Neural progenitor cell (in vitro differentiated cells): ENCODE measurements at places on chromosomes 12 and 14.
A peak's percentile ranks its signal among the peaks of the same experiment; 100 is the strongest.

DNA sequence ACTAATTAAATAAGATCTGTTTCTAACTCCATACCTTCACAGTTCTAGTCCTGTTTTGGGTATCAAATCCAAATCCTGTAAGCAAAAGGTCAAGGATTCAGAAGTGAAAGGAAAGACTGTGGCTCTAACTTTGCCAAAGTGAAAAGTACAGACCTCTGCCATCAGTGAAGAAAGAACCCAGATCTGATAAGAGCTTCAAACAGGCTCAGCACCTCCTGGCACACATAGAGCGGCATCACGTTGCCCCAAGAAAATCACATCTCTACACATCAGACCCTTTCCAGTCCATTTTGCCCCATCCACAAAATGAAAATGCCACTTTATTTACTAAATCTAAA lies 23.2 kb downstream of the CLIP1 start:
- no peak for DNase-seq

GRCh38 chr12:7141351-7142005 lies 11.3 kb downstream of the CLSTN3 start:
- no peak for DNase-seq

DNA sequence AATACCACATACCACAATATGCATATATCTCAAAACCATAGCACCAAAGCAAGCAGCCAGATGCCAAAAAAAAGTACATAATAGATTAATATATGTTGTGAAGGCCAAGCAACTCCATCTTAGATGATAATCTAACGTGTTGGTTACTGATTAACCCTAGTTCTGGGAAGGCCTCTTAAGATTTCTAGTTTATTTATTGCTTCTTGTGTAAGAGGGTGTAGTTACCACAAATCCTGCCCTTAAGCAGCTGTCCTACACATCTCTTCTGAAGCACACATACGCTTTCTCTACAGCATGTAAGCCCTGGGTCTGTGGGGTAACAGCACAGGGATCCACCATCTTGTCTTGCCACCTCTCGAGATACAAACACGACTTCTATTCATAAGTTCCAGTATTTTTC lies 236.8 kb upstream of the AVPR1A start:
- DNase-seq, result no peak

DNA sequence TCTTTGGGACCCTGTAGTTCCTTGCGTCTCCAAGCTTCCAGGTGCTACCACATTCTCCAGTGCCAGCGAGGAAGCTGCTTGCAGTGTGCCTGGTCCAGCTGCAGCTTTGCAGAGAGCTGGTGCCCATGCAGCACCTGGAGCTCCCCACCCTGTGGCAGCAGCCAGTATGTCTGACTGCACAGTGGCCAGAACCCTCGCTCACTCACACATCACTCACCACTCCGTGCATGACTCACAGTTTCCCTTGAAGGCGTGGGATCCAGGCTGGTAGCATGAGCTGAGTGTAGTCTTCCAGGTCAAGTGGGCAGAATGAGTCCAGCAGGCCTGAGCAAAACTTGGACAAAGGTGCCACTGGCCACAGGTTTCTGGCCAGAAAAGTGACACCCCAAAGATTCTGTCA lies 33.6 kb downstream of the SDR9C7 start:
- DNase-seq, result no peak

GRCh38 chr12:30573145-30573544 lies 122.5 kb downstream of the IPO8 start:
- no peak for DNase-seq

GRCh38 chr12:113464852-113465719 lies 6.6 kb downstream of the LHX5 start:
- DNase-seq, result peak; percentile 96

- peak; percentile 91 for DNase-seq
Measured at GRCh38 chr12:2052826-2053678, at the start of gene CACNA1C. TSS of gene CACNA1C (plus strand) at chr12:2052987. CDS start at chr12:2053563, 576 bp downstream.

- DNase-seq, result peak; percentile 21
Measured at GRCh38 chr12:104414581-104415341, 42.0 kb upstream of the CHST11 start.

DNA sequence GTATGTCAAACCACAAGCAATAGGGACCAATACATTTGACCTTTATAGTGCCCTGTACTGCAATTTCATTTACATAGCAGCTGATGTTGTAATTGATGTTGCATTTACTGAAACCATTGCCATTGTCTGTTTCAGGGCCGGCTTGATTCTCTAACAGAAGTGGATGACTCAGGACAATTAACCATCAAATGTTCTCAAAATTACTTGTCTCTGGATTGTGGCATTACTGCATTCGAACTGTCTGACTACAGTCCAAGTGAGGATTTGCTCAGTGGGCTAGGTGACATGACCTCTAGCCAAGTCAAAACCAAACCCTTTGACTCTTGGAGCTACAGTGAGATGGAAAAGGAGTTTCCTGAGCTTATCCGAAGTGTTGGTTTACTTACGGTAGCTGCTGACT lies 216.0 kb downstream of the AKAP6 start:
- DNase-seq, result no peak

GRCh38 chr14:53963320-53964227 lies 6.9 kb upstream of the BMP4 start:
- DNase-seq, result peak; percentile 70

- DNase-seq, result no peak
Measured at GRCh38 chr14:88518592-88519512, 36.0 kb downstream of the PTPN21 start.

DNA sequence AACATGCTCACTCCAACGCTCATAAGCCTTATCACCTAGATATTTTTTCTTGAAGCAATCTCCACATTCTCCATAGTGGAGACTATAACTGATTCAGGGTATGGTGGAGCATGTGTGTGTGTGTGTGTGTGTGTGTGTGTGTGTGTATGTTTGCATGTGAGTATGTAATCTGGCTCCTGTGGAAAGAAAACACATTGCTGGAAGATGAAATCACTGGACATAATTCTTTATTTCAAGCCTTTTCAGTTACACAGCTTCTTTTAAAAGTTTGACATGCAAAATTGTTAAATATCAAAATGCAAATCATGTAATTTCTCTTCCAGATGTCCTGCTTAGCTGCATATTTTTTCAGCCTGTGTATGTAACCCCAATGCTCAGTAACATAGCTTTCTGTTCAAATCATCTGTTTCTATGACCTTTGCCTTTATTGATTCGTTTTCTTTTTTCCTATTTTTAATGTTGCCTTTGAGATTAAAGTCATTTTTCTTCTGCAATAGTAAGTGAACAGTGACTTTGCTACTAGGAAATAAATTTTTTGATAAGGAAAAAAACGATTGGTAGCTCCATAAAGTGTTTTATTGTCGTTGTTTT lies 80.5 kb upstream of the BTG1 start:
- no peak for DNase-seq

- DNase-seq, result no peak
Measured at GRCh38 chr14:93246534-93246933, 39.5 kb downstream of the UBR7 start.

DNA sequence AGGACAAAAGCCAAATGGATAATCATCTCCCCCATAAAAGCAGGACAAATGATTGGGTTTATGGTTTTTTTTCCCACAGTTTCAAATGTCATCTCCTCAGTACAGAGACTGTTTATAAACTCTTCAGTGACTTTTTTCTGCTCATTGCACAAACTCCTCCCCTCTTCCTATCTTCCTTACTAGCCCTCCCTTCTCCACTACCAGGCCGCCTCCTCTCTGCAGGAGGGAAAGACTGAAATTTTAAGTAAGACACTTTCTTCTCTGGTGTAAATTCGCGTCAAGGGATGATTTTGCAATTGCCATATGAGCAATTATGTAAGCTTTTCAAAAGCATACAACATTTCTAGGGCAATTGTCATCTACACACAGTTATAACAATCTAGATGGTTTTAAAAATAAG lies 37.0 kb downstream of the BTG1 start:
- peak; percentile 59 for DNase-seq

DNA sequence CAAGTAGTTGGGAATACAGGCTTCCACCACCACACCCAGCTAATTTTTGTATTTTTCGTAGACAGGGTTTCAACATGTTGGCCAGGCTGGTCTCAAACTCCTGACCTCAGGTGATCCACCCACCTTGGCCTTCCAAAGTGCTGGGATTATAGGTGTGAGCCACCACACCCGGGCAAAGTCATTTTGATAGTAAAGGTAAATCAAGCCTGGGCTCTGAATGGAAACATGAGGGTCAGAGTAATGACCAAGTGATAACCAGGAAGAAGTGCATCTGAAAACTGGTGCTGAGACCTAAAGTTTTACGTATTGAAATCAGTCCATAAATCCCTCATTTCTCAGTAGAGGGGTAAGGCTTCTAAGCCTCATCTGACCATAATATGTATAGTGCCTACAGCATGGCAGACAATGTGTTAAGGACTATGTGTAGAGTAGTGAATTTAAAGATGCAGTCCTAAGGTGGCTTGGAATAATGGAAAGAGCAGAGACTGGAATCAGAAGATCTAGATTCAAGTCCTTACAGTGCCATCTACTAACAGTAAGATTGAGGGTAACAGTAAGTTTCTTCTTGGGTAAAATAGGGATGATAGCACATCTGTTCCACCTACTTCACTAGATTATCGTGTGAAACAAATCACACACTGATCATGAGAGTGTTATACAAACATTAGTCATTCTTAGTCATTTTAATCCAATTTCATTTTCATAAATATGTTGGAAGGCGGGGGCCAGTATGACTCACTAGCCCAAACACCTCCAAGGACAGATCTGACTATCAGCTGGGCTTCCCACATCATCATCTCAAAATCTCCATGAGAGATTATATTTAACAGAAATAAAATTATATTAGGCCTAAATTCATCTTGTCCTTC lies 11.2 kb downstream of the MAP4K5 start:
- DNase-seq, result no peak

DNA sequence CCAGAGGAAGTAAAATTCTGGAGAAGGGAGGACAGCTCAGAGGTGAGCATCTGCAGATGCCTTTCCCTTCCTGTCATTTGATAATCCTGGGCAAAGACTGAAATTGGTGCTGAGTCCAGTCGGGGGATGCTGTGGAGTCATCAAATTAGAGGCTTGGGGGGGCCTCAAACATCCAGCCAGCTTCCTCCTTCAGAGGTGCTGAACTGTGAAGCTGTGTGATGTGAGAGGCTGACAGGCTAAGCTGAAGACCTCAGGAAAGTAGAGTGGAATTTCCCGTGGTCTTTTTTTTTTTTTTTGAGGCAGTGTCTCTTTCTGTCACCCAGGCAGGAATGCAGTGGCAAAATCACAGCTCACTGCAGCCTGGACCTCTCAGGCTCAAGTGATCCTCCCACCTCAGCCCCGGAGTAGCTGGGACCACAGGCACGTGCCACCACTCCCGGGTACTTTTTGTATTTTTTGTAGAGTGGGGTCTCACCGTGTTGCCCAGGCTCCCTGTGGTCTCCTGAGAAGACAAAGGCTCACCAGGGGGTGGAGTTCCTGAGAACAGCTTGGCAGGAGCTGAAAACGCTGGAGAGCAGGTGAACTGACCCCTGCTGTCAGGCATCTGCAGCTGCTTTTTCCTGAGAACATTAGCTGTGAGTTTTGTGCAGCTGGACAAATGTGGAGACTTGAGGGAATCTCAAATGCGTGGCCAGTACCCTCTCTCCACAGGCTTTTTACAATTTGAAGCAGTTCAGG lies 6.1 kb upstream of the TCL1B start:
- peak; percentile 58 for DNase-seq

DNA sequence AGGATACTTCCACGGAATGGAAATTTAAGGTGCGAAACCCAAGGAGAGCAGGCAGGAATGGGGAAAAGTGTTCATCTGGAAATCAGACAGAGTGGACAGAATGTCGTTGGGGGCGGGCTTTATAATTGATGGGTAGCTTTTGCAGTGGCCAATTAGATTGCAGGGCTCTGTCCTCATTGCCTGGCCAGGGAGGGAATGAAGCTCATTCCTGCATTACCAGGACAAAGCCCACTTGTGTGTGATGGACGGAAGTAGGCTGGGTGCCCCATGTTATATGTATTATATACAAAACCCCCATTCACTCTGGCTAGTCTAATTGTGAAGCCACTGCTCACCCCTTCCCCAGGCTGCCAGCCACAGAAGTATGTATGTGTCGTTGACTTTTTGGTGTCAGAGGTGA lies 23.6 kb downstream of the ZNF664 start:
- peak; percentile 18 for DNase-seq

DNA sequence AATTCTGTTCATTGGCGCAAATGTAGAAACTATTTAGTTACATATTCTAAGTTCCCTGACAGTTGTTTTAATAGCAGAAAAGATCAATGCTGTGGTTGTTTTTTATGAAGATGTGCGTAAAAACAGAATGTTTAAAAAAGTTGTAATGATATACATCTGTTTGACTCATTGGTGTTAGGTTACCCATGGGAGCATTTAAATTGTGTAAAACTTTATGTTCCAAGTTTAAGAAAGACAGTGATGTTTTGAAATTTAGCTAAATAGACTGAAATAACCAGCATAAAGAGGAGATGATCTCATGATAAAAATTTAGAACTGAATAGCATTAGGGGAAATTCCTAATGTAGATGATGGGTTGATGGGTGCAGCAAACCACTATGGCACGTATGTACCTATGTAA lies 3.6 kb downstream of the PELI2 start:
- no peak for DNase-seq

DNA sequence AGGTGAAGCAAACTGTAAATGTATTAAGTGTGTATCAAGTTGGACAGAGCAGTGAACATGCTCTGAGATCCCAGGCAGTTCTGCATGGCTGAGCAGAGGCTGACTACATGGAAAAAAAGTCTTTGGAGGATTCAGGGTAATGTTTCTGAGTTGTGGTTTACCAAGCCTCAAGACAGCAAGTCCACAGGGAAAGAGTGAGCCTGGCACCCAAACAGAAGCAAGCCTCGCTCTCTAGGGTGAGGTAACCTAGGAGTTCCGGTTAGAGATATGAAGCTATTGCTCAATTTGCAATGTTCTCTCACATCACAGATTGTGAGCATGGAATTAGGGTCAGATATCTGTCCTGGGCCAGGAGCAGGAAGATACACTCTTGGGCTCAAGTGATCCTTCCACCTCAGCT lies 158.6 kb downstream of the MON2 start:
- no peak for DNase-seq

GRCh38 chr12:24134092-24134491 lies 184.6 kb upstream of the SOX5 start:
- DNase-seq, result no peak

GRCh38 chr12:6069437-6070093 lies 54.9 kb downstream of the VWF start:
- DNase-seq, result no peak

- DNase-seq, result no peak
Measured at GRCh38 chr14:77406086-77406485, 17.2 kb downstream of the NOXRED1 start.

DNA sequence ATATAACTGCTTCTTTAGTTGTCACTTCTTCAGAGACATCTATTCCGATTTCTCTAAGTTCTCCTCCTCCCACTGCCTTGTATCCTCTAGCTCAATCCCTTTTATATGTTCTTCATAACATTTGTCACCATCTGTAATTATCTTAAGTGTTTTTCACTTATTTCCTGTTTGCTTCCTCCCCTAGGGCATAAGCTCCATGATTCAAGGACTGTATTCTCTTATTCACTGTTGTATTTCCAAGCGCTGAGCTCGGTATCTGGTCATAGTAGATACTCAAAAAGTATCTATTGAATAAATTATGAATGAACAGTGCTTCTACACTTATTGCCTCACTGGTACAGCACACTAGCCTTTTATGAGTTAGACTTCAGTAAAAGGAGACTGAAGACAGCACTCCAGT lies 109.0 kb upstream of the TMPO start:
- DNase-seq, result no peak

GRCh38 chr12:57131896-57132744 lies 3.8 kb downstream of the LRP1 start:
- DNase-seq, result no peak
